ENCODE measurements at places on chromosomes 4 and X.

GRCh38 chr4:10019521-10020051 is 1.7 kb downstream of the SLC2A9 start:
- no peak for DNase-seq

GRCh38 chr4:102601586-102602227 is 100.5 kb downstream of the NFKB1 start:
- no peak for DNase-seq

- no peak for DNase-seq
Observed at GRCh38 chr4:6198768-6199421, 1.5 kb downstream of the JAKMIP1 start.

GRCh38 chr4:140755774-140756318 is 339 bp downstream of the TBC1D9 start:
- no peak for DNase-seq

DNA sequence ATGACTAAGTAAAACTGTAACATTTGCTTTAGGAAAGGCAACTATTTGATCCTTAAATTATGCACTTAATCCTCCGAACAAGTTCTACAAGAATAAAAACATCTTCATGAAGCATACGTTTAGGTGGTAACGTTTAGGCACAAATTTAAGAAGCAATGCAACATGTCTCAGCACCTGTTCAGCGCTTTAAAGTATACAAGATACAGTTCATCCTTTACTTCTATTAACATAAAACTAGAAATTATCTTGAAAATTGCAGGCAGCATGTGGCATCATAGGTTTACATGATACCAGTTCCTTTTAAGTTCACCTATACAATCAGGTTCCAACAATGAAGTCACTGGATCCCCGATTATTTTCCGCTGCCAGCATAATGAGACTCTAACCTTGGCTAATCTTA is 1.5 kb downstream of the PLA2G12A start:
- DNase-seq, result no peak

- no peak for DNase-seq
Observed at GRCh38 chr4:68445111-68445510, 2.2 kb upstream of the TMPRSS11E start.

DNA sequence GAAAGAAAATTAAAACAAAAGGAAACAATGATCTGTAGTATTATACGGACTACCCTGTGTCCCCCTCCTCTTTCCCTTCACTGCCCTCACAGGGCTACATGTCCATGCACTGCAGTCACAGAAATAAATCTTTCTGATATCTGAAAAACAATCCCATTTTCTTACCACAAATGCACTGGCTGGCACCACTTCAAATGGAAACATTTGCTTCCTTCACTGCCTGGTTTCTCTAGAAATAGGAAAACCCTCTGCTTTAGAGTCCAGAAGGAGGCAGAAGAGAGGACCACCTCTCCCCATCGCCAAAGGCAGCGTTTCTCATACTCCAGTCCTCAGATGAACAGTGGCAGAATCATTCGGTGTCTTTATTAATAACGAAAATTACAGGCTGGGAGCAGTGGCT is 98.2 kb downstream of the GRIA3 start:
- no peak for DNase-seq

DNA sequence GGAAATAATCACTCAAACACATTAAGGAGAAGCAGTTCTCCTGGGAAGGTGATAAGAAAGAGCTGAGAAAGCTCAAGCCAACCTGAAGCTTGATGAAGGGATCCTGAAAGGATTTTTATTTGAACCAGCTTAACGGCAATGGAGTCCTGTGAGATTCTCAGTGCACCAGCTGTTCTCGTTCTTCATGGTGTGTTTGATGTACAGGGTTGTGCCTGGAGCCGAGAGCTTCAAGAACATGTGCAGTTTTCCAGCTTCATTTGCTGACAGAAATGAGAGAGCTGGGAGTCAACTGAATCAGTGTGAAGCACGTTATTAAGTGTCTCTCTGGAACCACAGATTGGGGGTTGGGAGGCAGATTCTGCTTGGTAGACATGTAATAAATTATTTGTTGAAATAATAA is 115.7 kb downstream of the ANKRD50 start:
- DNase-seq, result no peak

DNA sequence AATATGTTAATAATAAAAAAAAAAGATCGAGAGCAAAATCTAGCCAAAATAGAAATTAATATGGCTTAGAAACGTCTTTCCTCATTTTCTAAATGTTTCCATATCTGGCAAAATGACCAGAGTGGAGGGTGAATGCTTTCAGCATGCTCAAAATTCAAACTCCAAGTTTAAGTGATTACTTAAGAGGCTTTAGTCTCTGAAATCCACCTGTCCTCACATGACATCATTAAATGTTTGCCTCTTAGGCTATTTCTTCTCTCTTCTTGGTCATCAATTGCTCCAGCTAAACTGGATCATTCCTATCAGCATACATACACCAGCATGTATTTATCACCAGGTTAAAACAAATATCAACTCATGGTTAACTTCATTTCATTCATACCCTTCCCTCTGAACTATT is 54.5 kb upstream of the ATXN3L start:
- no peak for DNase-seq

DNA sequence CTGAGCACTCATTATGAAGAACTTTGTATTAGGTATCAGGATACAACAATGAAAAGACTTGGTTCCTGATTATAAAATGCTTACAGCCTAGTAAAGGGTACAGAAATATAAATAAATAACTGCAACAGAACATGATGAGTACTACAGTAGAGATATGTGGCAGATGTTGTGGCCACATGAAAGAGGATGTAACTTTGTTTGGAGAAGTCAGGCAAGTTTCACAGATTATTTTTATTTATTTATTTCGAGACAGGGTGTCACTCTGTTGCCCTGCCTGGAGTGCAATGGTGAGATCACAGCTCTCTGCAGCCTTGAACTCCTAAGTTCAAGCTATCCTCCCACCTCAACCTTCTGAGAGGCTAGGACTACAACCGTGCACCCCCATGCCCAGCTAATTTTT is 15.8 kb upstream of the UBE2K start:
- no peak for DNase-seq

GRCh38 chrX:69365349-69365748 is 138.8 kb upstream of the NALF2 start:
- DNase-seq, result no peak

DNA sequence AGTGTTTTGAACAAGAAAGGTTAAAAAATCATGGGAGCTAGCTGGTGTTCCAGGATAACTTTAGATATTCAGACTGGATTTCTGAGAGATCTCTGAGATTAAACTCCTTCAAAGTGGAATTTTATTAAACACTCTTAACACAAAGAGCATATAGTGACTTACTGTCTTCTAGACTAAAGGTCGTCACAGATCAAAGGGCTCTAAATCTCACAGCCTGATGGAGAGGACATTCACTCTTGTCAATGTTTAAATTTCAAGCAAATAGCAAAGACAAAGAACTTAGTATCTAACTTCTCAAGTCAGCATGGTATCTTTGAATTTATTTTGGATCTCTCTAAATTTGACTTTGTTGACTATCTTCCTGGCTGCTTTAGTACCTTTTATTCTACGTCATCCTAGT is 53.7 kb upstream of the NUDT6 start:
- no peak for DNase-seq

GRCh38 chr4:47221721-47222120 is 190.4 kb downstream of the GABRB1 start:
- DNase-seq, result no peak

- DNase-seq, result no peak
Observed at GRCh38 chr4:15375667-15376066, 52.2 kb upstream of the C1QTNF7 start.

- no peak for DNase-seq
Observed at GRCh38 chr4:5588046-5588445, 120.3 kb downstream of the EVC2 start.

- no peak for DNase-seq
Observed at GRCh38 chr4:109985993-109986974, 73.6 kb downstream of the EGF start.

GRCh38 chr4:147938496-147938895 is 206.6 kb downstream of the ARHGAP10 start:
- DNase-seq, result no peak

- no peak for DNase-seq
Observed at GRCh38 chrX:153685751-153686696, 1.7 kb upstream of the SLC6A8 start.

GRCh38 chr4:100721077-100721476 is 203.3 kb upstream of the EMCN start:
- no peak for DNase-seq

DNA sequence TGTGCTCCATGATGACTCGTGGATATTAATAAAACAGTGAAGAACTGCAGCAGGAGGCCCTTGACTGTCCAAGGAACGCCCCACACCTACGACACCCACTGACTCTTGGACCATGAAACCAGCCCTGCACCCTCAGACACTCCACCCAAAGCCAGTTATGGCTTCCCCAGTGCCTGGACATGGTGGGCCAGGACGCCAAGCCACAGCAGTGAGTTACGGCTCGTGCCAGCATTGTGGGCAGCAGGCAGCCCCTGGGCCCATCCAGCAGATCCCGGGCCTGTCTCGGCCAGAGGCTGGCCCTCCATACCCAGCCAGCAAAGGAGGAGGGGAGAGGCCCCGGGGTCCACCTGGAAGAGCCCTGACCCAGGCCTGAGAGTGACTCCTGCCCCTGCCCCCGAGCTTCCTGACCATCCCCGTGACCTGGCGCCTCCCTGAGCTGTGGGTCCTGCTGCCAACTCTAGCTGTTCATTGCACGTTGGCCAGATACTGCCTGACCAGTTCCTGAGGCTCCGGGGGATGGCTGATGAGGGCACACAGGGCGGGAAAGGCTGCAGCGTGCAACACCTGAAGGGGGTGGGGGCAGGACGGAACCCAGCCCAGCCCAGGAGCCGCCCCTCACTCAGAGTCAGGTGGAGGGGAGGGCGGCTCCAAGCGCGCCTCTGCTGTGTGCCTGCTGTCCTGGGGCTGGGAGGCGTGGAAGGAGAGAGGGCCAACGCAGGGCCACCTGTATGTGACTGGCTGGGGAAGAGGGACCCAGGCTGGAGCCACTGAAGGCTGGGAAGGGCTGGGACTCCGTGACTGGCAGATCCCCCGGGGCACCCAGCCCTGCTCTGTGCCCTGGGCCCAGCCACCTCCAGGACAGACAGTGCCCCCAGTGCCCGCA is 739 bp downstream of the SLC49A3 start:
- no peak for DNase-seq

- DNase-seq, result no peak
Observed at GRCh38 chr4:38193236-38193863, 233.2 kb downstream of the PTTG2 start.

DNA sequence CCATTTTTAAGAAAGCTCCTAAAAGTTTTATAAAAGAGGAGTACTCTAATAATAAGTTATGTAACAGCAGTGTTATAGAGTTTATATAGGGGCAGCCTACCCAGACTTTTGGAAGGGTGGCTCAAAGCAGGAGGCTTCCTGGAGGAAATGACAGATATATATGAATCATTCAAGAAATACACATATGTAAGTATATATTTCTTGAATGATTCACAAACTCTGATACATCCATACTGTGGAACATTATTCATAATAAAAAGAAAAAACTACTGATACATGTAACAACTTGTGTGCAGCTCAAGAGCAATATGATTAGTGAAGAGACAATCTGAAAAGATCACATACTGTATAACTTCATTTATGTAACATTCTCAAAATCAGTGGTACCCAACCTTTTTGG is 166.2 kb downstream of the WDFY3 start:
- DNase-seq, result no peak

- DNase-seq, result no peak
Observed at GRCh38 chr4:96366632-96367031, 526.7 kb downstream of the PDHA2 start.

DNA sequence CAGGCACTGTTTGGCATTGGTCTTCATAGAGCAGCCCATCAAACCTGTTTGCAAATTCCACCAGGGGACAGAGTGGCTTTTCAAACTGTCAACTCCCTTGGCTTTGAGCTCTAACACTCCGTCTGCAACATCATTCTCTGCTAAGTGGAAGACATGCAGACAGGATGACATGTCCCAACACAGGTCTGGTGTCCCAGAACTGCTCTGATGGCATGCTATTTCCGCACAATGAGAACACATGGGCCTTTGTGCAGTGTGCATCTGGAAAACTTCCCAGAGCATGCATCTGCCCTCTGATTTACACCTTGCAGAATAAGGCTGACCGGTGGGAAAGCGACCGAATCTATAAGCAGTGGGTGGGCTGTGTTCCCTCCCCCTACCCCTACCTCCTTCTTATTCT is 212.8 kb upstream of the GYPA start:
- no peak for DNase-seq

DNA sequence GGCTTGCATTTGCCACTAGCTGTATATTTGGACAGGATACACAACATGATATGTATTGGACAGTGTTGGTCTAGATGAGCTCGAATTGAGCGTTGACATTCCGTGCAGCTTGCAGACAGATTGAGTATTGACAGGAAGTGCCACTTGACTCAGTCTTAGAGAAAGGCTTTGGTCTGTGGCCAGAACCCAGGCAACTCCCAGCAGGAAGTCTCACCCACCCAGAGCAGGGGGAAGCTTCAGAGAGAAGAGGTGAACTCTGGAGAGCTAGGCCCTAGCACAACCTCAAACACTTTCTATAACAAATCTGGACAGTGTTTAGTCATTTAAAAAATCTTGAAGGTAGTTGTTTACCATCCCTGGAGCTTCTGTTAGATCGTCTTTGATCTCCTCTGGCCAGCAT is 280.5 kb downstream of the FBXW7 start:
- no peak for DNase-seq
